ENCODE measurements at places on chromosomes 7 and 10.
A peak's percentile ranks its signal among the peaks of the same experiment; 100 is the strongest.

DNA sequence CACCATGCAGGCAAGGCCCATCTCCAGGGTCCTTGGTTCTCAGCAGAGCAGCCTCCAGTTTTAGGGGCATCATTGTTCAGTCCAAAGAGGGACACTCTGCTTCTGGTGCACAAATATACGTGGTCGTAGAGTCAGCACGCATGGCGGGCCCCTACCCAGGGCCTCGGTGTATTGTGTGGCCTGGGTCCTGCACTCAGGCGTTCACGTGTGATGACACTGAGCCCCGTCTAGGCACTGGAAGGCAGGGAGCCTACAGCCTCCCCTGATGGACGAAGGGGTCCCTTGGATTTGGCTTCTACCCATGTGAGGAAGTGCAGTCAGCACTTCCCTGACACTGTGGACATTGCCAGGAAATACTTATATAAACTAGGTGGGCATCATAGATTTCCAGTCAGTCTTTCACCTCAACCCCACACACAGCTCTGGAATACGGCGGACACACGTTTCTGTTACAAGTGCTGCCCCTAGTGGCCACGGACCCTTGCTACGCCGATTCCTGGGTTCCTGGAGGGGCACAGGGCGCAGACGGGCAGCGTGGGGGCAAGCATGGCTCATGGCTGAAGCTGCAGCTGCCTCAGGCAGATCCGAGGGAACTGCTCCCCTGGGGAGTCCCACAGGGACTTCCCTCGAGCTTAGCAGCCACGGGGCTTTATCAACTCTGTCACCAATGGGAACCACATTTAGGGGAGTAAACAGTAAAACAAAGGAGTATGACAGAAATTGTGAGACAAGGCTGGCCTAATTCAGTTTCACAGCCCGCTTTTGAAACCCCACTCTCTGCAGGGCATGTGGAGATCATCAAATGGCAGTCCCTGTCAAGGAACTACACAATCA lies 25.4 kb downstream of the AIFM2 start:
- no peaks in the 10 kb centered on the region for H3K27me3 ChIP-seq
- H3K27ac ChIP-seq, result peak overlapping the region; percentile 66
- H3K4me3 ChIP-seq, result no peak overlapping the region
- H3K36me3 ChIP-seq, result peaks cover 33% of the 10 kb centered on the region

DNA sequence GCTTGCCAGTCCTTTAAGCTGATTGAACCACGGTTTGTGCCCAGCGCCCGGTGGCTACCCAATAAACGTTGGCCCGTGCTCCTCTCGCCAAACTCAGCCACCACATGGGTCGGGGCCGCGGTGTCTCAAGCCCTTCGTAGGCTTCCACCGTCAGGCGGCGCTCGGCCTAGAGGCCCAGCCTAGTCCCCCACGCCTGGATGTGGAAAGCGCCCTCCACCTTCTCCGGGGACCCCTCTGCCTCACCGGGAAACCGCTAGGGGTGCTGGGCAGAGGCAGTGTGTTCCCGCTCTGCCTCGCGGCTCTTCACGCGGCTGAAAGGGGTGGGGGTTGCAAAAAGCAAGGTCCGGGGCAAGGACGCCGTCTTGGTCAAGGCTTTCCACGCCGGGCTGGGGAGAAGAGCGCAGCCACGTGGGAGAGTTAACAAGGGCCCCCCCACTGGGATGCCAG lies 29.8 kb downstream of the LEP start:
- H3K4me3 ChIP-seq, result no peak overlapping the region
- peaks cover 30% of the 10 kb centered on the region for H3K4me1 ChIP-seq

- peaks cover 22% of the 10 kb centered on the region for H3K4me1 ChIP-seq
- H3K27ac ChIP-seq, result peak overlapping the region; percentile 30
- H3K4me3 ChIP-seq, result no peak overlapping the region
- no peak for DNase-seq
Observed at GRCh38 chr7:100093054-100093453, 4.3 kb downstream of the COPS6 start.

DNA sequence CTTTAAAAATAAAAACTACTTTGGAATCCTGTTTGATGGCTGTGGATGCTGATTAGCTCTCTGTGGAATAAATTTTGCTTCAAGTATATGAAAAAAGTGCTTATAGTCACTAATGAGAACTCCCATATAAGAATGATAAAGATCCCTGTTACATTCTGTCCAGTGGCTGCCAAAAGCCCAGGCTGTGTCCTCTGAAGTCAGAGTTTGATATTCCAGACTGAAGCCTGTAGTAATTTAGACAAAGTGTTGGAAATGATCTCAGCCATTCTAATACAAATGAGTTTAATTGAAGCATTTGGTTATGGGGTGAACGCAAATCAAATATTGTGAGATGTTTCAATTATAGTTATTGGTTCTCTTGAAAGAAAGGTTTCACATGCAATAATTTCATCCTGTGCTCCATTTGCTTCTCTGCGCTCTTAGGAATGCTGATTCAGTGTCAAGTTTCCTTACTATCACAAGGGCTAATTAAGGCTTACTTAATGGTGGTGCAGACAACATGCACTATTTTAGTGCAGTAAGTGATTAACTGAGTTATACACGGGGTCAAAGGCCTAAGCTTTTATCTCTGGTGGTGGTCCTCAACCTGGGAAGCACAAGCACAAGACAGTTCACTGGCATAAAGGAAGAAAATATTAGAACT lies 867.6 kb downstream of the SORCS1 start:
- H3K36me3 ChIP-seq, result no peaks in the 10 kb centered on the region
- H3K4me3 ChIP-seq, result no peak overlapping the region
- H3K27me3 ChIP-seq, result no peaks in the 10 kb centered on the region
- no peaks in the 10 kb centered on the region for H3K4me1 ChIP-seq

DNA sequence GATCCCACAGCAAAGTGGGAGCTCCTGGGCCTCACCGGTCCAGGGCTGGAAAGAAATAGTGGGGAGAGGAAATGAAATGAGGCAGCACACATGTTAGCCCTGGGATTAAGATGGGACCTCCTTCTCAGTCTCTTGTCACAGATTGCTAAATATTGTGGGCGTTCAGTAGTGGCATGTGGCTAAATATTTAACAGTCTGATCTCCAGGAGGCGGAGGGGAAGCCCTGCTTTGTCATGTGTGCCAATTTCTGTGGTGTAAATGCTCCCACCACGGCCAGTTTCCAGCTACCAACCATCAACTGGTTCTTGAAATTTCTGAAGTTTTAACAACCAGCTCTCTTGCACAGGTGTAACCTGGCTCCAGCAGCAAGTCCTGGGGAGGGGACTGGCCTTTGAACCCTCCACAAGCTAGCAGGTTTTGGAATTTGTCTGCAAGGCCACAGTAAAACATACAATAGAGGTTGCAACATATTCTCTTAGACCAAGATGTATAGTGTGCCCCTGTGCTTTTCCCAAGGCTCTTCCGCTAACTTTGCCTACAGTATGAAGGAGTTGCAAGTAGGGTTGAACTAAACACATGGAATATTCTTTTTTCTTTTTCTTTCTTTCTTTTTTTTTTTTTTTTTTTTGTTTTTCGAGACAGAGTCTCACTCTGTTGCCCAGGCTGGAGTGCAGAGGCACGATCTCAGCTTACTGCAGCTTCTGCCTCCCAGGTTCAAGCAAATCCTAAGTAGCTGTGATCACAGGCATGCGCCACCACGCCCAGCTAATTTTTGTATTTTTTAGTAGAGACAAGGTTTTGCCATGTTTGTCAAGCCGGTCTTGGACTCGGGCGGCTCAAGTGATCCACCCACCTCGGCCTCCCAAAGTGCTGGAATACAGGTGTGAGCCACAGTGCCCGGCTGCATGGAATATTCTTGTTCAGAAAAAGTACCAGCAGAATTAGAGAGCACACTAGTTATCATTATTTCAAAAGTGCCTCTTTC lies 103.1 kb upstream of the PCBD1 start:
- H3K27me3 ChIP-seq, result peaks cover 20% of the 10 kb centered on the region
- DNase-seq, result no peak
- H3K27ac ChIP-seq, result no peak overlapping the region
- H3K4me1 ChIP-seq, result no peaks in the 10 kb centered on the region

DNA sequence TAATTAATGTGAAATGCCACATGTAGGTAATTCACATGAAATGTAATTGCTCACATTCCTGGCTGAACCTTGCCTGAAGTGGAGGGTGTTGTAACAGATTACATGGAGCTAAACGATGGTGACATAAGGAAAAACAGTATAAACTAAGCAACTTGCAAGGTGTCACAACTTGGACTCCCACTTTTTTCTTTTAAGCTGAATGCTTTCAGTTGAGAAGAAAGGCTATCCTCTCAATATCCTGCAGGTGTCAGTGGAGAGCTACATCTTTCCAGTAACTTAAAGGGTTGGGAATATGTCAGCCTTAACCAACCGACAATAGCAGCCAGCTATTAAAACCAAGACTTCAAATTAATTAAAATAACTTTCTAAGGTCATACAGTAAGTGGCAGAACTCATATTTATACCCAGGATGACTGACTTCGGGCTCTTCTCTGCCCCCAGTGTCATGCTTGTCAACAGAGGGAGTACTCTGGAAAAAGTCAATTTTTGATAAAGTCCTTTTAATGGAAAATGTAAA lies 33.7 kb downstream of the NRBF2 start:
- H3K4me3 ChIP-seq, result no peak overlapping the region
- peaks cover 10% of the 10 kb centered on the region for H3K4me1 ChIP-seq
- DNase-seq, result no peak
- H3K36me3 ChIP-seq, result peaks cover 17% of the 10 kb centered on the region

- no peaks in the 10 kb centered on the region for H3K36me3 ChIP-seq
- H3K27ac ChIP-seq, result peak overlapping the region; percentile 60
- DNase-seq, result no peak
- H3K27me3 ChIP-seq, result peaks cover 6% of the 10 kb centered on the region
- no peak overlapping the region for H3K4me3 ChIP-seq
Observed at GRCh38 chr10:45308707-45309106, 6.7 kb downstream of the OR13A1 start.

DNA sequence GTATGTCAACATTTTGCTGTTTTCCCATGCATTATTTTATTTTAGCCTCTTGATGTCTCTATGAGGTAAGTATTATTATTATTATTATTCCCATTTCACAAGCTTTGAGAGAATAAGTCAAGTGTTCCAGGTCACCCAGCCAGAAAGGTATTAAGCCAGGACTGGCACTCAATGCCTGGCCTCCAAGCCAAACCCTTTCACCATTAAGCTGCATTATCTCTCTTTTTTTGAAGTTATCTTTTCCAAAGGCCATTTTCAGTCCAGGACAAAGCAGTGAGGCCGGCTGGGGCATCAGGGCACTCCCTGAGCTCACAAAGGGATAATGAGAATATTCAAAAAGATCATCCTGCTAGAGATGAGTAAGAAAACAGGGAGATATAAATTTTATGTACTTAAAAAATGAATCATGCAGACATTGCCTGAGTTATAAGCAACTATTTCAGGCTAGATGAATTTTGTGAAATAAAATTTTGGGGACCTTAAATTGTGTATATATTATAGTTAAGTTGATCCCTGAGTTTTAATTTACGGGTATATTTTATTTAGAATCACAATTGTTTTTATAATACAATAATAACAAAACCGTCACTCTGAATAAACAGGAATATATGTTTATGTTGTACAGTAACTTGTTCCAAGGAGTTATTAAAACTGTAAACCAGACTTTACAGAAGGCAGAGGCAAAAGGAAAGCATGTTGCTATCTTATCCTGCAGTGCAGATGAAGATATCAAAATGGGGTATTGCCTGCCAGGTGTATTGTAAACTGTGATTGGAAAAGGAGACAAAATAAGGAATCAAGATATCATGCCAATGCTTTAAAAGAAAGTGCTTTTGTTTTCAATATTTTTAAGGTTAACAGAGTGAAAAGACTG lies 51.3 kb upstream of the CAV2 start:
- no peaks in the 10 kb centered on the region for H3K27me3 ChIP-seq
- DNase-seq, result no peak
- no peak overlapping the region for H3K27ac ChIP-seq
- no peak overlapping the region for H3K4me3 ChIP-seq
- no peaks in the 10 kb centered on the region for H3K36me3 ChIP-seq
- peaks cover 15% of the 10 kb centered on the region for H3K4me1 ChIP-seq

DNA sequence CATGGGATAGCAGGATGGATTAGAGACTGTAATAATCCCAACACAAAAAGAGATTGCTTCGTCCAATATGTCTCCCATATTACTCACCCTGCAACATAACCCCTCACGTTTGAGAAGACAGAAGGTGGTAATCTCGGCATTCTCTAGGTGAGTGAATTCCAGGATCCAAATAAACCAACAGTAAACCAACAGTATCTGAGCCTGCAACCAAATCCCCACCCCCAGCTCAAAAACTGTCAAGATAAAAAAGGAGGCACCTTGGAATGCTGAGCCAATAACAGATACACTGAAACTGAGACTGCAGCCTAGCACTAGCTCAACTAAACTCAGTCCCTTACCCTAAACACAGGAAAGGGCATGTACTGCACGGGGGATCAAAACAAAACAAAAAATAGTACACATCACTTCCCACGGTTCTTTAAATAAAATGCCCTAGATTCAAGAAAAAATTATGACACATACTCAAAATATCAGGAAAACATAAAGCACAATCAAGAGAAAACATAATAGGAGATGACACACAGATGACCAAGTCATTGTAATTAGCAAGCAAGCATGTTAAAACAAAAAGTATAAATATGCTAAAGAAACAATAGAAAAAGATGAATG lies 28.0 kb downstream of the IPMK start:
- no peaks in the 10 kb centered on the region for H3K27me3 ChIP-seq
- peaks cover 38% of the 10 kb centered on the region for H3K36me3 ChIP-seq
- H3K27ac ChIP-seq, result no peak overlapping the region
- H3K4me3 ChIP-seq, result no peak overlapping the region
- no peaks in the 10 kb centered on the region for H3K4me1 ChIP-seq
- DNase-seq, result no peak

DNA sequence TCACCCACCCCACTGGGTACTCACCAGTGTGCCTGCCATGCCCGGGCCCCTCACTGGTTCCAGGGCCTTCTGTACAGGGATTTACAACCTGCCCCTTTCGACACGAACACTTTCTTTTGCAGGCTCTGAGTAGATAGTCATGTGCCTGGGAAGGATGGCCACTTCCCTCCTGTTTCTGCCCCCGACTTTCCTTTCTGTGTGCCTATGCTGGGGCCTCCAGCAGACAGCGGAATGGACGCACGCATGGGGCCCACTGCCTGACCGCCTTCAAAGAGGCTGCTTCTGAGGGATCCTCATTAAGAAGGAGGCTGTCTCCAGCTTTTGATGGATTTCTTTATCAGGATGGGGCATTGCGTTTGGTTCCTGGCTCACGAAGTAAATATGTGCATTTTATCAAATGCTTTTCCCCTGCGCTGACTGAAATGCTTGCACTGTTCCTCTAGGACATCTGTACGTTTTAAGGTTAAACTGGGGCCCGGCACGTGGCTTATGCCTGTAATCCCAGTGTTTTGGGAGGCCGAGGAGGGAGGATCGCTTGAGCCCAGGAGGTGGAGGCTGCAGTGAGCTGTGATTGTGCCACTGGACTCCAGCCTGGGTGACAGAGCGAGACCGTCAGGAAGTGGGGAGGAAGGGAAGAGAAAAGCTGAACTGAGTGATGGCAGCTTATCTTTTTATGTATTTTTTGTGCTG lies 29.4 kb upstream of the NKX6-2 start:
- no peak for DNase-seq
- no peaks in the 10 kb centered on the region for H3K4me1 ChIP-seq
- no peak overlapping the region for H3K4me3 ChIP-seq
- H3K27me3 ChIP-seq, result peaks cover 41% of the 10 kb centered on the region
- no peaks in the 10 kb centered on the region for H3K36me3 ChIP-seq
- no peak overlapping the region for H3K27ac ChIP-seq
